ENCODE measurements at places on chromosomes 13 and 19. TPM values are rescaled to one million over a fixed set of nuclear protein-coding genes. Genes with fewer than 3 reads are reported as not detected.

DNA sequence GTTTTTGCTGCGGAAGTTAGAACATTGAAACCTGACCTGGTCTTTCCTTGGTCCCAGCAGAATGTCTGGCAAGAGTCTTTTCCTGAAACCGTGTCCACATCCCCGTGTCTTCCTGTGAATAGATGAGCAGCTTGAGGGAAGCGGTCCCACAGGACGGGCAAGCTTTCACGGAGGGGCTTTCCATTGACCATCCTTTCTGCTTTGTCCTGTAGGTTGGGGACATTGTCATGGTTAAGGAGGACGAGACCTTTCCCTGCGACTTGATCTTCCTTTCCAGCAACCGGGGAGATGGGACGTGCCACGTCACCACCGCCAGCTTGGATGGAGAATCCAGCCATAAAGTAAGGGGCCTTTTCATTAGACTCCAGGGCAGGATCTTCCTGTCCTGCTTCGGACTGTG is 126.0 kb downstream of the ATP11A start:
- no peak for DNase-seq

DNA sequence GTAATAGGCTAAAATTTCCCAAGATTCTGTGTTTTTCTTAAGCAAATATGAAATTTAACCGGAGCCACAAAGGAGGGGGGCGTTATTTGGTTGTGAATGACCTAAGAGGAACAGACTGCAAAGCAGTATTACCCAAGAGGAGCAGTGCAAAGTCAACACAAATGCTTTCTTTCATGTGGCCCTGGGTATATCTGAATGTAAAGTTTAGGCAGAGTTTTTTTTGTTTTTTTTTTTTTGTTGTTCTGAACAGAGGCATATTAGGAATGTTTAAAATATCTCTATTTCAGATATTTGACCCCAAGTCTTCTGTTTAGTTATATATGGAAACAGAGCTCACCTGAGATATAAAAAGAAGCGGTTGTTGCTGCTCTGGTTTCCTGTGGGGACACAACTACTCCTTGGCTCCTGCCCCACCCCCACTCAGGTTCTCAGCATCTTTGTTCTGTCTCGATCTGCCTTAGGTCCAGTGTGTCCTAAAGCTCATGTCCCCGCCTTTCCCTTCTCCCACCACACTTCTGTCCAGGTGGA is 220.7 kb downstream of the RFC3 start:
- DNase-seq: no peak

- no peak for DNase-seq
Observed at GRCh38 chr19:17655751-17656472, 32.2 kb downstream of the UNC13A start.

The GARIN5A gene
- not detected for total RNA-seq

The CACNA1A gene
- 0.59 TPM for total RNA-seq
